Osteoblast (primary cell): ENCODE measurements at places on chromosomes 12 and 14. TPM values are rescaled to one million over a fixed set of nuclear protein-coding genes. Genes with fewer than 3 reads are reported as not detected.

ALDH1L2 gene
- 55.4 and 63.9 TPM in 2 replicates for total RNA-seq

DNA sequence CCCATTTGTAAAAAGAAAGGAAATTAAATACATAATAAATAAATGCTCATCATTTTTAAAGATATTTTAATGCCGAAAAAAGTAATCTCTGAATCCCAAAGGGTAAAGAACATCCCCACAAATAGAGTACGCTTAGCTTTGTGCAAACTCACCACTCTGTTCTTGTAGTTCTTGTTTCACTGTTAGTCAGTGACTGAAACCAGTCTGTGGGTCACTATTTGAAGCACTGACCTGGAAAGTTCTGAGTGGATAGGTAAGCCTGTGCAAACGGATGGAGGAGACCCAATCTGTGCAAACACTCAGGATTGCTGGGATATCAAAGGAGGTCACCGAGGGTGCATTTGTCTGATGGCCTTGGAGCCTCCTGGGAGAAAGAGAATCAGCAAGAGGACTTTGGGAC lies 68.1 kb upstream of the TSPAN11 start:
- H3K4me3 ChIP-seq: no peak overlapping the region
- H3K27me3 ChIP-seq: peaks cover 4% of the 10 kb centered on the region
- H3K27ac ChIP-seq: no peak overlapping the region
- no peaks in the 10 kb centered on the region for H3K36me3 ChIP-seq
- no peak for DNase-seq
- peaks cover 5% of the 10 kb centered on the region for H3K4me1 ChIP-seq

- DNase-seq: no peak
- H3K4me1 ChIP-seq: no peaks in the 10 kb centered on the region
- H3K27ac ChIP-seq: no peak overlapping the region
- no peaks in the 10 kb centered on the region for H3K36me3 ChIP-seq
- no peaks in the 10 kb centered on the region for H3K27me3 ChIP-seq
Observed at GRCh38 chr12:77722536-77722935, 108.2 kb upstream of the NAV3 start.

OR4L1 gene
- total RNA-seq: not detected in 2 replicates

ZNF84 gene
- 28.9 and 30.0 TPM in 2 replicates for total RNA-seq

DNA sequence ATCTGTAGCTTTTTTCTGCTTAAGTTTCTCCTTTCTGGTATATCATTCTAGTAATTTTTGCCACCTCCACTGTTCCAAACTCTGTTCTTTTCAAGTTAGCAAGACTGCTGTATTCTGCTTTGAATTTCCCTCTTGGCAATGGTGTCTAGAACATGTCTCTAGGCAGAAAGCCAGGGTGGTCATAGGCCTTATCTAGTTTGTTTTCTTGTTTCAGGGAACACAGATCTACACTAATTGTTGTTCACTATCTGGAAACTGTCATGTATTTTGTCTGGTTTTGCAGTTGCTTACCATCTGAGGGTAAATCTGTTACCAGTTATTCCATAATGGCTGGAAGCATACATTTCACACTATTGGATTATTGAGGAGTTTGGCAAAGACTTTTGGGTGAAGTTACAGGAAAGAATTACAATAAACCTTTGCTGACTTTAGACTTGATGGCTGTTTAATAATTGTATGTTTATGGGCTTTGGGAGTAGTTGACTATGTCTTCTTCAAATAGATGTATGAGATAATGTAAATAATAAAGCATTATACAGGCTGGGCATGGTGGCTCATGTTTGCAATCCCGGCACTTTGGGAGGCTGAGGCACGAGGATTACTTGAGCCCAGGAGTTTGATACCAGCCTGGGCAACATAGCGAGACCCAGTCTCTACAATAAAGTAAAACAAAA lies 41.4 kb downstream of the FUT8 start:
- H3K36me3 ChIP-seq: peaks cover 3% of the 10 kb centered on the region
- no peak for DNase-seq
- H3K4me3 ChIP-seq: no peak overlapping the region
- no peaks in the 10 kb centered on the region for H3K27me3 ChIP-seq
